Kidney (tissue), 22 donors: ENCODE measurements at places on chromosomes 1 and 21.

GRCh38 chr21:40882192-40882915, 35.4 kb upstream of the DSCAM start:
- DNase-seq = no peak

DNA sequence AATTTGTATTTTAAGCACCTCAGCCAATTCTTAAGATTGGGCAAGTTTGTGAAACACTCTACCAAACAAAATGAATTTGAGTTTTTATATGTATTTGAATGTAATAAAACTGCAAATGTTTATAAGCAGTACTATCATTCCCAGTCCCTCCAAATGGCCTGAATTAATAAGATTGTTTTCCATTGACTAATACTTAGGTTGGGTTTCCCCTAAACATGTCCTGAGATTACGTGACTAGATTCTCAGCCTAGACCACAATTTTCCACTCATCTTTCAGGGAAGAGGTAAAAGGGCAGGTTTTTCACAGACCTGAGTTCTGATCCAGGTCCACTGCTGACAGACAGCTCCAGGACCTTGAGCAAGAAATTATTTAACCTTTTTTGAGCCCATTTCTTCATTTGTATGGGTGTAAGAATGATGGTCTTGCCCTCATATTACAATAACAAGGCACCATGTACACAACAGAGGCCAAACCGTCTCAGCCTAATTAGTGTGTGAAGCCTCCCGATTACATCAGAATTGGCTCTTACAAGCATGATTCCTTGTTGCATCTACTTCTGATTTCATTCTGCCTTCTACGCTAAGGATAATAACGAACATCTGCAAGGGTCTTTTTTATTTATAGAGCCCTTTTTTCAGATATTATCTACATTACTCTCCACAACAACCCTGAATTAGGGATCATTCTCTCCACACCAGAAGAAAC, 51.2 kb downstream of the BEND5 start:
- no peak for DNase-seq

DNA sequence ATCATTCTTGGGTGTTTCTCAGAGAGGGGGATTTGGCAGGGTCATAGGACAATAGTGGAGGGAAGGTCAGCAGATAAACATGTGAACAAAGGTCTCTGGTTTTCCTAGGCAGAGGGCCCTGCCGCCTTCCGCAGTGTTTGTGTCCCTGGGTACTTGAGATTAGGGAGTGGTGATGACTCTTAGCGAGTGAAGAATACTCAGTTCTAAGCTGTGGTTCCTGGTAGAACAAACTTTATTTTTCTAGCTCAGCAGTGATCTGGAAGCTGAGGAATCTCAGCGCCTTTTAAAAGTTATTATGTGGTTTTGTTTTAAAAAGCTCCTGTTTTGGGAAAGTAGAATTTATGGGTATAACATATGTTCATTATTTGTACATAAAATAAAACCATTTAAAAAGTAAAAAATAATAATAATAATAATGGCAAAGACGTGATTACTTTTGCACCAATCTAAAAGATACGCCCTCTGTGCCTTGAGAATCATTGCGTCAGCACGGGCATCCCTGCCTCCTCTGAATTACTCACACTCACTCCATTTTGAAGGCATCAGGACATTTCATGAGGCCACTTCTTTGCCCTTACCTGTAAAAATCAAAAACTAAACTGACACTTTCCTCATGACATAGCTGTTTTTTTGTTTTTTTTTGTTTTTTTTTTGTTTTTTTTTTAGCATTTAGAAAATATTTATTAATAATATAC, 29.7 kb upstream of the TNFRSF1B start:
- no peak for DNase-seq

DNA sequence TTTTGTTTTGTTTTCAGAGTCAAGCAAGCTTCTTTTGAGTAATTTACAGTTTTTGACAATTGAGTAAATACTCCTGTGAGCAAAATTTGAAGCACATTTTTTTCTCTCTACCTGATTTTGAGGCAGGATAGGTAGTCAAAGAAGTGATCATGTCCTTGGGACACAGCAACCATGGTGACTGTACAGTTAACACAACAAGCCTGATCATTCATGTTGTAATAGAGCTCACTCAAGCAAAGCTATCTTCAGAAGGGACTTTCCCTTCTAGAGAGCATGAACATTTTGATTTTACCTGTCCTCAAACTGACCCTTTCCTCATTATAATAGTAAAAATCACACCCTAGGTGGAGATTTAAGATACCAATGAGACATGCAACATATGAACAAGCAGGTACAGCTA, 126.5 kb upstream of the KCNK1 start:
- DNase-seq = no peak

DNA sequence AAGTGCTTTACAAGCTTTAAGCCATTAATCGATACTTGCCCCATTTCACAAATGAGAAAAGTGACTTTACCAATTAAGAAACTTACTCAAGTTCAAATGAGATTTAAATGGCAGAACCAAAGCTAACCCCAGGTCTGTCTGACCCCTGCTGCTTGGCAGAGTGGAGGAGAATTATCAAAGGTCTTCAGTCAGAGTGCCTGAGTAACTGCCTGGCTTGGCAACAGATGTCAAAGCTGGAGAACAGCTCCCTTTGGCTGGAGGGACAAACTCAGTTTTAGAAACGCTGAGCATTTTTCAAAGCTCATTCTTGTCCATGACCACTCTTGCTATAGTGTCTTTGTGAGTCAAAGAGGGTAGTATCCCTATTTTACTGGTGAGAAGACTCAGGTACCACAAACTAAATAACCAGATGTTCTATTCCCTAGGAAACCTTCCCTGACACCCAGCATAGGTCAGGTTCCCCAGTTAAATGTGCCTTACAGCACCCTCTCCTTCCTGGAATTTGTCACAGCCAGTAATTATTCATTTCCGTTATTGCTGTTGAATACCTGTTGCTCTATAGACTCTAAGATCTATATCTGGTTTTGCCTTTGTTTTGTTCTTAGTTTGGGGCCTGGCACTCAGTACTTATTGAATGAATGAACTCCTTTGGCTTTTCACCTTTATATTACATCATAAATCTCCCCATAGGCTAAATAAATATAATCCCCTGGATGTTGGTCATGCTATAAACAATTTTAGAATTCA, 5.0 kb upstream of the BCAR3 start:
- no peak for DNase-seq

GRCh38 chr1:222071387-222071786, 329.5 kb upstream of the DUSP10 start:
- DNase-seq = no peak

DNA sequence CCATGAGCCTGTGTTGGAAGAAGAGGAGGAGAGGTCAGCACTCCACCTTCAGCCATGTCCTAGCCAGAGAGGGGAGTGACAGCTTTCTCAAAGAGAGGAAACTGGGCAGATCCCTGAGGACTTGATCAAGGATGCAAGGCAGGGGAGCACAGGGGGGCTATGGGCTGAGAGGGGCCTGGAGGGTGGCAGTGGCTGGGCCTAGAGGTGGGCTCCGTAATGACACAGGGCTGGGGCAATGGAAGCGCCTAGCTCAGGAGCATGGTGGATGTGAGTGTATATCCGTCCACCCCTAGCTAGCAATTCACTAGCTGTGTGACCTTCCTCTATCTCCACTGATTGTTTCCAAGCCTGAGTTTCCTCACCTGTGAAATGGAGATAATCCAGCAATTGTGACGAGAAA, 32.6 kb downstream of the NEK2 start:
- no peak for DNase-seq

GRCh38 chr1:12448746-12449177, 169.2 kb downstream of the DHRS3 start:
- DNase-seq = no peak

DNA sequence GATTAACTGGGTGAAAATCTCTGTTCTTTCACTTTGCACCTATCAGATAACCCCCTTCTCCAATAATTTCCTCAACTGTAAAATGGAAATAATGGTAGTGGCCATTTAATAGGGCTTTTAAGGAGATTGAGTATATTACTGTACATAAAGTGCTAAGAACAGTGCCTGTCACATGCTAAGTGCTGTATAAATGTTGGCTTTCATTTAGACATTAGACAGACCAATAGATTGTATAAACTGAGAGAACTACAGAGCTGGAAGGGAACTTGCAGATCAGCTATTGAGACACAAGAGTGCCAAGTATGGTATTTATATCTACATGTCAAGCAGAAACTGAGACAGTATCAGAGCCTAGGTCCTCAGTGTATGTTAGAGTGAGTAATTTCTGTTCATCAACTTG, 934.7 kb downstream of the PLA2G4A start:
- no peak for DNase-seq

DNA sequence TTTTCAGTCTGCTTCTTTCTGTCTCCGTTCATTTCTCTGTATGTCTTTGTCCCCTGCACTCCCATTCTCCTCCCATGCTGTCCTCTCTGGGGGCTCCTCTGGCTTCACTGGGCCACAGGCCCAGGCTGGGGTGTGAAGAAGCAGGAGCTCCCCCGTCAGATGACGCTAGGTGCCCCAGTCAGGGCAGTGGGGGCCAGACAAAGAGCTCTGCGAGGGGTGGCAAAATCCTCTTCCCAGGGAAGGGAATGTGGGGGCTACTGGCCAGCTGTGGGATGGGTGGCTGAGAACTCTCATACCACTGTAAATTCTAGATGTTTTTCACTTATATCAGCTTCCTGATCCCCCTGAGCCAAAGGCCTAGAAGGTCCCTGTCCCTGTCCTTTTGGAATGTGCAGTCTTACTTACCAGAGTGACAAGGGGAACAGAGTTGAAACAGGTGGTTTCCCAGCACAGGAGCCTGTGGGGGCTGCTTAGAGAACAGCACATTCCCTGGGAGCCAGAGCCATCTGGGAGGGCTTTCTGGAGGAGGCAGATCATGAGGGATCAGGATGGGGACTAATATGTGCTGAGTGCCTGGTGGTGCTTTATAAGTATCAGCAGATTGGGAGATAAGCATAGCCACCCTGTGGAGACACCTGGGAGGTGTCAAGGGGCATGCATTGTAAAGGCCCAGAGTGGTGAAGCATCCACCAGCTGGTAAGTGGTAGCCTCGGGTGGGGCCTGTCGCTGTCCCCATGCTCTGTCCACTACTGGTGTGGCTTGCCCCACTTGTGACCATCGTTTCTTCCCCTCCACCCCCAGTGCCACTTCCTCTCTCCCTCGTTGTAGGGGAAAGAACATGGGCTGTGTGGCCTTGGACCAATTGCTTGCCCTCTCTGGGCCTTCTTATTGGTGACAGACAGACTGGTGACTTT, 10.1 kb upstream of the PADI1 start:
- no peak for DNase-seq

- DNase-seq = no peak
Measured at GRCh38 chr1:35281565-35281964, 13.1 kb downstream of the ZMYM4 start.

- DNase-seq = peak; percentile 4
Measured at GRCh38 chr1:156259805-156260204, 11.9 kb upstream of the PAQR6 start.

DNA sequence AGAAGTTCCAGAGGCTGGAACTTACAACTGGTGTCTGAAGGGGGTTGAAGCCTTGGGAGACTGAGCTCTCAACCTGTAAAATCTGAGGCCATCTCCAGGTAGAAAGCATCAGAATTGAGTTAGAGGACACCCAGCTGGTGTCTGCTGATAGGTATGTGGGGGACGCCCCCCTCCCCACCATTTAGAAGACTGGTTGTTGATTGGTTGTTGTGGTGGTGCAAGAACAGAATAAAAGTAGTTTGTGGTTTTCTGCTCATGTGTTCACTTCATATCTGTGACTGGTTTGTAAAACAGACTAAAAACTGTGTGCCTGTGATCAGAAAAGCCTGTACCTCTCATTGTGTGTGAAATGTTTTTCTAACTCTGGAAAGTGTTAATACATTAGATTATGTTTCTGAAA, 33.2 kb upstream of the PDE4B start:
- DNase-seq = no peak

DNA sequence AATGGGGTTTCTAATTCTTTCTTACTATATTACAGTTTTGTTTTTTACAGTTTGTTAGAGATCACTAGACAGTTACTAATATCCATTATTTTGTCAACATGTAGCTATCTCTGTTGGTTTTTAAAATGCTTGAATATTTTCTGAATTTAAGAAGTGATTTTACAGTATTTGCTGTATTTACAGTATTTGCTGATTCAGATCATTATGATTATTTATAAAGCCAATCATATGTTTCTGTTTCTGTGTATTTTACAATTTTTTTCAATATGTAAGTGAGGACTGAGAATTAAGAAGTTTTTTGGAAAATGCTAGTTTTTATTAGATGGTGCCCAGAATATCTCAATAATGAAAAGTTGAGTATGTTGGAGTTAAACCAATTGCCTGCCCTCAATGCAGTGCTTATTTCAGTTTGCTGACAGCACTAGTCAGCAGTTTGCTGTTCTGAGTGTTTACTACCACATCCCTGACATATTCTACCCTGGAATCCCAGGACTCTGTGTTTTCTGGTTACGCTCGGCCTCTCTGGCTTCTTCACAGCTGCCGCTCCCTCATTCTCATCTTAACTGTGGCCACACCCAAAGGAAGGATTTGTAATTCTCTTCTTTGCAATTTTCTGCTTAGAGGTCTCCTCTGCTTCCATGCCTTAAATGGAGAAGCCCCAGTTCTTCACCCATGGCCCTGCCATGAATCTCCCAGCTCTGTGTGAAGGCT, 68.0 kb upstream of the BACH1 start:
- no peak for DNase-seq

GRCh38 chr1:150562446-150563339, 13.5 kb downstream of the ADAMTSL4 start:
- DNase-seq = no peak

DNA sequence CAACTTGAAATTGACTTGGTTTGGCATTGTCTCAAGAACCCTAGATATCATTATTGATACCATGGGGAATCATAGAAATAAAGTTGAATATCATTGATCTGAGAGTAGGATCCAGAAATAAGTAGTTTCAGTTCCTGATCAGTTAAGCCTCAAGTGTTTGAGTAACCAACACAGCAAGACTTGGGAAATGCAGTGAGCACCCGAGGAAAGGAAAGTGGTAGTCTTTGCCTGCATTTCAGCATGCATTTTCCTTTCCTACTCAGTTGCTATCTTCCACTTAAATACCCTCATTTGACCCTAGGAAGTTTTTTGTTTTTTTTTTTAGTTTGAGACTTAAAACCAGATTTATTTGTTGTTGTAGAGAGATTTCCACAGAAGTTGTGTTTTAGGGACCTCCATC, 18.9 kb downstream of the CLEC20A start:
- DNase-seq = no peak

DNA sequence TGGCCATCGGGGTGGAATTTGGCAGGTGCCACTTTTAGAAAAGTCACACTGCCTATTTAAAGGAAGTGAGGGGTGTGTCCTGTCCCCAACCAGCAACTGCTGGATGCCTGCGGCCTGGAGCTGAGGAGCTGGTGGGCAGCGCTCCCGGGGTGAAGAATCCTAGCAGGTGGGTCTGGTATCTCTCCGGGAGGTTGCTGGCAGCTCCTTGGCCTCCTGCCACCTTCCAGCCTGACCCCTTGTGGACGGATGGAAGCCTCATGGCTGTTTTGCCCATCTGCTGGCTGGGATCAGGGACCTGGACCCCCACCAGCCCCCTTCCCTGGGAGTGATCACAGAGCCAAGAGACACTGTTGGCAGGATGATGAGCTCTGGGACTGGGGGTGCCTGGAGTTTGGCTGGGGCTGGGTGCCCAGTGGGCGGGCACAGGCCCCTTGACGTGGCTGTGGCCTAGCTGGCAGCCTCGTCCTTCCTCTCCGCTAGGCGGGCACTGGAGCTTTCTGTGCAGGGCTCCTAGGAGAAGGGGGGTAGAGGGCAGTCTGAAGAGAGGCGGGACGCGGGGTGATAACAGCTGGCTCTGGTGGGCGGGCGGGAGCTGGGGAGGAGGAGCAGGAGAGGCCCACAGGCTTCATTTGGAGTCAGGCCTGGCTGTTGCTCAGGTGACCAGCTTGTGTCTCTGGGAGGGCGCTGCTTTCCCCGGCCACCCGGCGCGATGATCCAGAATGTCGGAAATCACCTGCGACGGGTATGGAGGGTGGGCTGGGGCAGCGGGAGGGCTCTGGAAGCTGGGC, at the start of gene ACOT11:
TSS of gene ACOT11 (plus strand) at position 628 of the 788 bp plus-strand sequence. CDS start at position 710, 82 bp downstream.
- peak; percentile 92 for DNase-seq
